ENCODE measurements at places on chromosomes 7 and 10.

DNA sequence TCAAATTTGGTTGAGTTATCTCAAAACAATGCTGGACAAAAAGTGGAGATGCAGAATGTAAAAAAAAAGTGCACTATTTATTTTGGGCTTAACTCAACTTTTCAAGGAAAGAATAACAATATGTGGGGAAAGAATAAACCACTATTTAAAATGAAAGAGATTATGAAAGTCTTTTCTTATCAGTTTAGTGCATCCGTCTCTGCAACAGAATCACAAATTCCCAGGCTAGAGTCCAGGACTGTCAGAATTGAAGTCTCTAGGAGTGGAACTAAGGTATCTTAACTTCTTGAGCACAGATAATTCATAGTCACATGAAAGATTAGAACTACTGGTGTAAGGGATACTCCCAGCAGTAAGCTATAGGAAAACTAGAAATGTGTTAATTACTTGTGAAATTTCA, 1200.3 kb upstream of the LRRN3 start:
- no peak for DNase-seq

DNA sequence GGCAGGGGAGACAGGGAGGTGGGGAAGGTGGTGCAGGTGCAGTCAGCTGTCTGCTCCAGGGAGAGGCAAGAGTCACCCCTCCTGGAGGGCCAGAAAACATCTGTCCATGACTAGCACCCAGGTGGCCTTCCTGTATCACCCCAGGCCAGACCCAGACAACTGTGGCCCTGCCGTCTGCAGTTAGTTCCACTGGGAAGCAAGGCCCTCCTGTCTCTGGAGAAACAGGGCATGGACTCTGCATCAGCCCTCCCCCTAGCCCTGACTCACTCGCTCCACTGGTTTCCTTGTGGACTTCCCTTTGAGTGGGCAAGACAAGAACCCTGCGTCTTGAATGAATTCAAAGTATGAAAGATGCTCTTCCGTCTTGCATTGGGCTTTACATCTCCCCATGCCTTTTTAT, 12.6 kb downstream of the TBATA start:
- DNase-seq = no peak

DNA sequence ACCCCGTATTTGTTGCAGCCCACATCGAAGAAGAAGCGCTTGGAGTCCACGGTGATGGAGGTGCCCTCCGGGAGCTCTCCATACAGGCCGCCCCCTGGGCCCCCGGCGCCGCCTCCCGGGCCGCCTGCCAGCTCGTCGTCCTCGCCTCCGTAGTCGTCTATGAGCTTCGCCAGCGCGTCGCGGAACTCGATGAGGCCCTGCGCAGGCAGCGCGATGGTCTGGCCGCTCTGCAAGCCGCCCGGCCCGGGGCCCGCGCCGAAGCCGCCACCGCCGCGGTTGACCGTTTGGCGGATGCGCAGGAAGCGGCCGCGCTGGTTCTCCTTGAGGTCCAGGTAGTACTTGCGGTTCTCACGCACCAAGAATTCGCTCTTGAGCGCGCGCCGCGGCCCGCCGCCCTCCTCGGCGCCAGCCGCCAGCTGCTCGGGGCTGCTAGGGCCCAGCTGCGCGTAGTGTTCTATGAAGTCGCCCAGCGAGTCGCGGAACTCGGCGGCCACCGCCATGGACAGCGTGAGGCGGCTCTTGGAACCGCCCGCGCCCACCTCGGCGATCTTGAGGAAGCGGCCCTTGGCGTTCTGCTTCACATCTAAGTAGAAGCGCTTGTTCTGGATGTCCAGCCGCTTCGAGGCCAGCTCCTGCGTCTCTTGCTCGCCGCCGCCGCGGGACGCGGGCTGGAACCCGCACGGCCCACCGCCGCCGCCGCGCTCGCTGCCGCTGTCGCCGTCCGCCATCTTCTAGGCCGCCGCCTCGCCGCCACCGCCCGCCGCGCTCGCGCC, 523 bp downstream of the PURB start:
- DNase-seq = no peak

GRCh38 chr7:91582799-91583477, 297.6 kb downstream of the MTERF1 start:
- DNase-seq = no peak

GRCh38 chr10:36450380-36450779, 675.0 kb upstream of the ANKRD30A start:
- DNase-seq = no peak

DNA sequence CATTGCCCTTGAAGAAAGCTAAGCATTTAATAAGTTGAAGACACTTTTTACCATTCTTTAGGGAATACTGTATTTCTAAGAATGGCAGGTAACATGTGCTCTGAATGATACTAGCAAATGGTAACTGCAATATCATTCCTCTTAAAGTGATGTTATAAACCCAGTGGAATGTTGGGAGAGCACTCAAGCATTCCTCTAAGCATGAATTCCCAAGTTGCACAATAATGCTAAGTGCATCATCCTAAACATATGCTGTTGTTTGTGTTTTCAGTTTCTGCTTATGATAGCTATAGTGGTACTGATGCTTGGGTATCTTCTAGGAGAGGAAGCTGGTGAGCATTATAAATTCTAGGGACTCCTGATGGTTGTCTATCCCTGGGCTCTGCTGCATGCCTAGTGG, 673.9 kb downstream of the PHTF2 start:
- no peak for DNase-seq

- no peak for DNase-seq
Measured at GRCh38 chr7:149599636-149600206, 102.1 kb upstream of the ZNF746 start.

DNA sequence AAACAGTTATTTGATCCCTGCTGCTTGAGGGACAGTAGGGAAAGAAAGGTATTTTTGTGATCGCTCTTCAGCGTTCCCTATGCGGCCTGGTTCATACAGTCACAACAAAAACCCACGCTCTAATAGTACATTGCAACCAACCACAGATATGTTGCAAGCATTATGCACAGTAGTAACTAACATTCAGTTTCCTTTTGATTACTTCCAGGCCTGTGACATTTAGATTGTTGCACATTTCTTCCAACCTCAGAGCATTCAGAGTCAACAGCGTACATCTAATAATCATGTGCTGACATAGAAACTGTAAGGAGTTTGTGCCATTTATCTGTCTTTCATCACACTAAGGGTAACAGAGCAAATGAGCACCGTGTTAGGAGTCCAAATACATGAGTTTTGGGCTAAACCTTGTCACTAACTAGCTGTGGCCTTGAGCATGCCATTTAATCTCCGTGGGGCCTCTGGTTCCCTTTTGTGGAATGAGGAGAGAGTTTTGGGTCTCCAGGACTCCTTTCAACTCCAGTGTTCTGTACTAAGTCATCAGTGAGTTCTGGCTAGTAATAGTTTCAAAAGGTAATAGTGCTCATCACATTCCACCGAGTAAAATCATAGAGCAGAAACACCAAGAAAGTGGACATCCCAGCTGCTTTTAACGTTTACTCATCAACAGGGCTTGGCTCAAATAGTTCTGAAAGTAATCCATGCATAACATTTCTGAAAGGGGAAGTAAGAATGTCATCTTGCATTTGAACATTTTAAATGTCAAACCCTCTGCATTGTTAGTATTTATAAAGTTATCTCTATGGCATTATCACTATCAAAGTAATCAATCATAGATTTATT, 99.0 kb upstream of the FZD1 start:
- no peak for DNase-seq

GRCh38 chr10:32347363-32348022, 535 bp upstream of the EPC1 start:
- no peak for DNase-seq

- no peak for DNase-seq
Measured at GRCh38 chr10:13195016-13195415, 33.7 kb downstream of the MCM10 start.

GRCh38 chr7:98836811-98837629, 32.8 kb downstream of the TMEM130 start:
- DNase-seq = no peak

DNA sequence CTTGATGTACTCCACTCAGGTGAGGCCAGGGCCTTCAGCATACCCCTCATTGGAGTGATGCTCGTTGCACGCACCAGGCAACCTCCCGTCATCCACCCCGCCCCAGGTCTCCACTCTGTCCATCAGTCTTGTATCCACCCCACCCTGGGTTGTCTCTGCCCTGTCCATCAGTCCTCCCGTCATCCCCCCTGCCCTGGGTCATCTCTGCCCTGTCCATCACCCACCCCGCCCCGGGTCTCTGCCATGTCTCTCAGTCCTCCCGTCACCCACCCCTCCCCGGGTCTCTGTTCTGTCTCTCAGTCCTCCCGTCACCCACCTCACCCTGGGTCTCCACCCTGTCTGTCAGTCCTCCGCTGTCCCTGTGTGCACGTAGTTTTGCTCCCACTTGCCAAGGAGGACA, 59.9 kb downstream of the WDR37 start:
- no peak for DNase-seq

DNA sequence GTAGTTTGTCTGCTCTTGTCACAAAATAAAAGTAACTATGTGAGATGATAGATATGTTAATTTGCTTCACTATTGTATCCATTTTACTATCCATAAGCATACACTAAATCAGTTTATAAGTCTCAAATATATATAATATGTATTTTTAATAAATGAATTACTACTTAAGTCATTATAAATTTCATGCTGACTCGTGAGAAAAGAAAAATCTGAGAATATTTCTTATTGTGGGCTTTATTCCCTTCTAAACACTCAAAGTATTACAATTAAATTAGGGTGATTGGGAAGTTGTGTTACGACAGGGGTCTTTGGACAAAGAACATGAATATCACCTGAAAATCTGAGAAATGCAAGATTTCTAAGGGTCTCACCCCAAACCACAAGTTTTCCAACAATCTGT, 48.7 kb upstream of the RELN start:
- no peak for DNase-seq

- no peak for DNase-seq
Measured at GRCh38 chr10:18196806-18197550, 56.8 kb downstream of the CACNB2 start.

DNA sequence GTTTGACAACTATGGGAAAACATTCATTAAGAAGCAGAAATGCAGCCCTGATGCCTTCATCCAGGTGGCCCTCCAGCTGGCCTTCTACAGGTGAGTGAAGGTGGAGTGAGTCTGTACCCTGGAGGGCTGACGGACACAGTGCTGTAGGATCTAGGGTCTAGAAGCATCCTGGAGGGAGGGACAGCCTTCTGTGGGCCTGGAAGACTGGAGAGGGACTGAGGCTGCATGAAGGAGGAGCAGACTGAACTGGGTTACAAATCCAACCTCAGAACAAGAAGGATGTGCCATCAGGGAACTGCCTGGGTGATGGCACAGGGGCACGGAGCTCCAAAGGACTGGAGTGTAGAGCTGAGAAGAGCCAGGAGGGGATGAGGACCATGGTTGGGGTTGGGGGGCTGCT, 27.5 kb upstream of the C10orf53 start:
- no peak for DNase-seq

DNA sequence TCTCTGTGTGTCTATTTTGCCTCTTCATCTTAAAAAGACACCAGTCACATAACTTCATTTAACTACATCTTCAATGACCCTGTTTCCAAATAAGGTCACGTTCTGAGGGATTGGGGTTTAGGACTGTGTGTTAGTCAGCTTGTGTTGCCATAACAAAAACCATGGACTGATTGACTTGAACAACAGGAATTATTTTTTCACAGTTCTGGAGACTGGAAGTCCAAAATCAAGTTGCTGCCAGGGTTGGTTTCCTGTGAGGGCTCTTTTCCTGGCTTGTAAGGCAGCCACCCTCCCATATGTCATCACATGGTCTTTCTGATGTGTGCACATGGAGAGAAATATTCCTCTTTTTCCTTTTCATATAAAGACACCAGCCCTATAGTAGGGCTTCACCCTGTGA, 55.3 kb downstream of the REEP3 start:
- no peak for DNase-seq

- no peak for DNase-seq
Measured at GRCh38 chr7:45703911-45704682, 129.9 kb downstream of the ADCY1 start.

GRCh38 chr10:124500757-124501156, 39.1 kb downstream of the LHPP start:
- no peak for DNase-seq

GRCh38 chr7:55129541-55130394, 111.0 kb downstream of the EGFR start:
- DNase-seq = no peak

DNA sequence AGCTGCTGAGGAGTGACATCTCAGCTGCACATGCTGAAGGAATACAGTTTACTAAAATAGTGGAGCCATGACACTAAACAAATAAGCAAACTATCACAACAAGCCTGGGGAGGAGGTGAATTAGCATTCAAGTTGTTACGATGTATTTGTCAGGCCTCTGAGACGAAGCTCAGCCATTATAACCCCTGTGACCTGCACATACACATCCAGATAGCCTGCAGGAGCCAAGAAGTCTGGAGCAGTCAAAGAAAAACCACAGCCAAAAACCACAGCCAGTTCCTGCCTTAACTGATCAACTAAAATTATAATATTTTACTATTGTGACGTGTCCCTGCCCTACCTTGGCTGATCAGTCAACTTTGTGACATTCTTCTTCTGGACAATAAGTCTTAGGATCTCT, 68.6 kb downstream of the NSUN6 start:
- DNase-seq = no peak

DNA sequence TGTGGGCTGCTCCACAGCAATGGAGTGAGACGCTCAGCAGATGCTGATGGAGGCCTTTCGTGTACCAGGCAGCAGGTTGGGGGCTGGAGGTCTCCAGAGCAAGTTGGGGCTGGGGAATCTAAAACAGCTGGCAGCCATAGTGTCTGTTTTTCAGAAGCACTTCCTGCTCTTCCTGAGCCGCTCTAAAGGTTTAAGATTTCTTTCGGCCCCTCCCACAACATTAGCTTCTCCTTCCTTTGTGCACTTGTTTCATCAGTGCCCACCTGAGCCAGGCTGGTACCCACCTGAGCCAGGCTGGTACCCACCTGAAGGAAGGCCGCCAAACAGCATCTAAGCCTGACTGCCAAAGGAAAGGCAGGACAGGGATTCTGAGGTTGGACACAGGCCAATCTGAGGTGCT, 18.4 kb upstream of the WAPL start:
- no peak for DNase-seq

GRCh38 chr10:93766918-93767317, 9.2 kb downstream of the LGI1 start:
- no peak for DNase-seq

DNA sequence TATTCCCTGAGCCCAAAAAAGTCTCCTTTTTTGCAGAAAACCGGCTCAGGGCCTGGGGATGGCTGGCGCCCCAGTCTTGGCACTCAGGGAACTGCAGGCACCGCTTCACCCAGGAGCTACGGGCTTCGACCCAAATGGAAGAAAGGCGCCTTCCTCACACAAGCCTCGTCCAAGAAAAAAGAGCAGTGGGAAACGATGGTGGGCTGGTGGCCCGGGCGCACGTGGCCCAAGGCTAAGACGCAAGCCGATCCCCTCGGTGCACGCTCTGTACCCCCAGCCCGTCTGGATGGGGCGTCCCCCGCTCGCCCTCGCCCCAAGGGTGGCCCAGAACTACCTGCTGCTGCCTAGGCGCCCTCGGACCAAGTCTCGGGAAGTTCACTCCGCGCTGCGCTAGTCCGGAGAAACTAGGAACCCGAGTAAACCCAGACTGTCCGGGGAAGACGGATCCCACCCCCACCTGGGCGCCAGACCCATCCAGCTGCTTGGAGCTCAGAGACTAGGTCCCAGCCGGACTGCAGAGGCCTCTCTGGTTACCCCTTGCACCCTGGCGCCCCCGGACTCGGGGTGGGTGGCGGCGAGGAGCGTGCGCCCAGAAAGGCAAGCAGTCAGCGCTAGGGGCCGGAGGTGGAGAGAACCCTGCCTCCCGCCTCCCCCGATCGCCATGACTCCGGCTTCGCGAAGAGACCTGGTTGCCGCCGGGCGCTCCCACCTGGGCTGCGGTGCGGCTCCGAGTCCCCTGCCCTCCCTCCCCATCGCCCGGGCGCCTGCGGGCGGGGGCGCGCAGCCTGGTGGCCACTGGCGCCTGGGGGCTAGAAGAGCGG, 76.4 kb downstream of the CALN1 start:
- DNase-seq = no peak

GRCh38 chr10:79490400-79491142, 21.8 kb upstream of the EIF5AL1 start:
- DNase-seq = no peak

All from SK-N-MC (cell line).